Type B pancreatic cell (in vitro differentiated cells): ENCODE measurements at places on chromosomes 16 and 17.
A peak's percentile ranks its signal among the peaks of the same experiment; 100 is the strongest.

GRCh38 chr17:39225959-39226683 is 376 bp upstream of the STAC2 start:
- H3K27me3 ChIP-seq = peaks cover 64% of the 10 kb centered on the region
- no peak overlapping the region for H3K27ac ChIP-seq
- H3K4me1 ChIP-seq = peaks cover 14% of the 10 kb centered on the region
- no peaks in the 10 kb centered on the region for H3K36me3 ChIP-seq
- H3K4me3 ChIP-seq = peak overlapping the region; percentile 90
- peak; percentile 91 for DNase-seq

GRCh38 chr17:489758-490329 is 137.2 kb upstream of the RPH3AL start:
- peak overlapping the region; percentile 85 for H3K4me3 ChIP-seq
- no peak for DNase-seq
- H3K36me3 ChIP-seq = no peaks in the 10 kb centered on the region
- H3K4me1 ChIP-seq = no peaks in the 10 kb centered on the region
- peaks cover 17% of the 10 kb centered on the region for H3K27me3 ChIP-seq
- H3K27ac ChIP-seq = no peak overlapping the region

DNA sequence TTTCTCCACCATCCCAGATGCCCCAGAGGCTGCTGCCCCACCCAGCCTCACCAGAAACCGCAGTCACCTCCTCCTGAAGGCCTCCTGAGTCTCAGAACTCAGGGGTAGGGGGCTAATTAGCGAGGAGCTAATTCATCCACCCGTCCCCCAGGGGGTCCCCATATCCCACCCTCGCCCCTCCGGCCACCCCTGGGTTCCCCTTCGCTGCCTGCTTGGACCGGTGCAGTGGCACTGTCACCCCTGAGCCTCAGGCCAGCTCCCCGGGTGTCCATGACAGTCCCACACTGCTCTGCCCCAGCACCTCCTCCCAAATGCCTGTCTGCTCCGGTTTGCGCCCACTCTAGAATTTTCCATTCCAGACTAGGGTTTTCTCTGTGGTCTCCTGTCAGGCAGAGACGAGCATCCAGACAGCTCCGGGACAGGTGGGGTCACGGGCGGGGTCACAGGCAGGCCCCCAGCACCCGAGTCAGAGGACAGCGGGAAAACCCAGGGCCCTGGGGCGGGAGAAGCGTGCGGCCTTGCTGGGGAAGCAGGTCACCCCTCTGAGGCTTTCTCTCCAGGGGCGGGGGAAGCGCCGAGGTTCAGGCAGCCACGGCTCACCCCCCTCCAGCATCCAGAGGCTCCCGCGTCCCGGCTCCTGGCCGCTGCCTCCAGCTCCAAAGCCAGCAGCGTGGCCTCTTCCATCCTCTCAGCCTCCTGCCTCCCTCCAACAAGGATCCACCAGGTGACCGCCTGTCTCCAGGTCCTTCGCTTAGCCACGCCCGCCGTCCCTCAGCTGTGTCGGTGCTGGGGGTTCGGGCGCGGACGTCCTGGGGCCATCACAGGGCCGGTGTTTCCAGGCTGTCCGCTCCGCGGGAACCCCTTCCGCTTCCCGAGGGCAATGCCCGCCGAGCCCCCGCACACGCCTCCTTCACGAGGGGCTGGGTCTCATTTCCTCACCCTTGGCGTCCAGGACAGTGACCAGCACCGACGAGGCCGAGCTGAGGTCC is 3.1 kb upstream of the PERCC1 start:
- H3K4me3 ChIP-seq = no peak overlapping the region
- no peaks in the 10 kb centered on the region for H3K36me3 ChIP-seq
- no peak for DNase-seq

GRCh38 chr17:34709158-34709754 is 129.9 kb downstream of the TMEM132E start:
- H3K27me3 ChIP-seq = peaks cover 37% of the 10 kb centered on the region
- no peak overlapping the region for H3K27ac ChIP-seq

DNA sequence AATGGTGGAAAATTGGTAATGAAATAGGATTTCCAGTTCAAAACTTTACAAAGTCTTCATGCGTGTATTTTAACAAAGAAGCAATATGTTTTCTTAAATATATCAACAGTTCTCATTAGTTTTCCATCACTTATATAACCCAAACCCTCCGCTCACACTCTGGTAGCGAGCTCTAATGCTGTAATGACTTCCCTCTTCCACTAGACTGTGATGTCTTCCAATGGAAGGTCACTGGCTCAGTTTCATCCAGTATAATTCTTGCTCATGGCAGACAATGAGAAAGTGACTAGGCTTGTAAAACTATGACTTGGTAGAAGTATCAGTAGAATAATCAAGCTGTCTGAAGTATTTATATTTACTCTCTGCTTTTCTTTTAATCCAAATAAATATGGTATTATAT is 32.8 kb downstream of the NETO2 start:
- peaks cover 20% of the 10 kb centered on the region for H3K36me3 ChIP-seq
- H3K4me1 ChIP-seq = no peaks in the 10 kb centered on the region
- no peak overlapping the region for H3K27ac ChIP-seq

GRCh38 chr17:73769479-73769878 is 125.2 kb upstream of the SDK2 start:
- no peak overlapping the region for H3K4me3 ChIP-seq
- peaks cover 30% of the 10 kb centered on the region for H3K27me3 ChIP-seq
- no peak for DNase-seq

DNA sequence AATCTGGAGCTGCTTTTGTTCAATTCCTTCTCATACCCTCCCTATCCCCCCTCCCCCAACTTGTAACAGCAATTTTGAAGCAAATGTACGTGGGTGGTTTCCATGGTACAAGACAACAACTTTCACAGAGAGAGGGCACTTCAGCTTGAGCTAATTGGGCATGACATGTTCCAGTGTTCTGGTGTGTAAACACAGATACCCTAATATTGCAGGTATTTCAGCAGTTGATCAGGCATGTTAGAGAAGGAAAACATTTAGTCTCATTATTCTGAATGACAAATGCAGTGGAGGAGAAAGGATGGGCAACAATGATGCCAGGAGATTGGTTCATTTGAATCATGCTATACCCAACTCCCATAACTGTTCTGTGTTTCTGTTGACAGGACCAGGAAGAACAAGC is 137.5 kb downstream of the TRIM37 start:
- H3K27ac ChIP-seq = no peak overlapping the region
- no peaks in the 10 kb centered on the region for H3K27me3 ChIP-seq
- no peak for DNase-seq
- H3K4me3 ChIP-seq = no peak overlapping the region
- H3K4me1 ChIP-seq = peaks cover 21% of the 10 kb centered on the region
- no peaks in the 10 kb centered on the region for H3K36me3 ChIP-seq

GRCh38 chr16:50153596-50154419 is 702 bp downstream of the TENT4B start:
- no peak overlapping the region for H3K27ac ChIP-seq
- peak overlapping the region; percentile 83 for H3K4me3 ChIP-seq
- no peaks in the 10 kb centered on the region for H3K27me3 ChIP-seq
- DNase-seq = peak; percentile 72
- peaks cover 30% of the 10 kb centered on the region for H3K4me1 ChIP-seq

- H3K4me1 ChIP-seq = peaks cover 8% of the 10 kb centered on the region
- no peak overlapping the region for H3K4me3 ChIP-seq
- no peaks in the 10 kb centered on the region for H3K36me3 ChIP-seq
- no peak overlapping the region for H3K27ac ChIP-seq
Observed at GRCh38 chr16:80231121-80231520, 309.7 kb upstream of the DYNLRB2 start.

DNA sequence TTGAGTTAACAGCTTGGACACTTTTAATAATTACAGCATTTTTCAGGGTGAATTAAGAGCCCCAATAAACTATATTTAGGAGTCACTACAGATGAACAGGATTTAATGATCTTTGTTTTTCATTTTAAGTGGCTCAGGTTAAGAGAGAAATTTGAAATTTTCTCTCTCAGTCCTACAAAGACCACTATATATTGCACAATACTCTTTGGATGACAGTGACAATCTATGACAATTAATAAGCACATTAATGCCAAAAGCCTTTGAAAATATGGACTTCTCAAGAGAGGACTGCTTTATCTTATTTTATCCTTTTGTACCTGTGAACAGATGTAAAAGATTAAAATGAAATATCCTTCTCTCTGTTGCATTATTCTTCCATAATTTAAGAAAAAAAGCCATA is 151.1 kb upstream of the IRX5 start:
- no peak overlapping the region for H3K27ac ChIP-seq
- no peaks in the 10 kb centered on the region for H3K36me3 ChIP-seq
- H3K27me3 ChIP-seq = peaks cover 3% of the 10 kb centered on the region
- no peak for DNase-seq

DNA sequence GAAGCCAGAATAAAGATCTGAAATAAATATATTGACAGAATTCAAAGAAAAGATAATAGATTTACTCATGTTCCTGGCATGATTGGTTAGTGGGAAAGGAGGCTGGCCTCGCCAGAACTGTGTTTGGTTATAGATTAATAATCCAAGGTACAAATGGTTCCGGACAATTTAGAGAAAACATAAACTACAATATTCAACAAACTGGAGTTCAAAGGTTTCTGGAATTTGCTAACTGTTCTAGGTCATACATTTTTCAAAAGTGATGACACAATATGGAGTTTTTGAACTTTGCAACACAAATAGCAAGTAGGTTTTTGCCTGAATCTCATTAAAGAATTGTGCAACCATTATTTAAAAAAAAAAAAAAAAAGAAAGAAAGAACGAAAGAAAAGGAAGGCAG is 251.7 kb upstream of the SALL1 start:
- H3K27ac ChIP-seq = no peak overlapping the region
- H3K27me3 ChIP-seq = peaks cover 2% of the 10 kb centered on the region
- no peaks in the 10 kb centered on the region for H3K36me3 ChIP-seq
- H3K4me3 ChIP-seq = no peak overlapping the region

DNA sequence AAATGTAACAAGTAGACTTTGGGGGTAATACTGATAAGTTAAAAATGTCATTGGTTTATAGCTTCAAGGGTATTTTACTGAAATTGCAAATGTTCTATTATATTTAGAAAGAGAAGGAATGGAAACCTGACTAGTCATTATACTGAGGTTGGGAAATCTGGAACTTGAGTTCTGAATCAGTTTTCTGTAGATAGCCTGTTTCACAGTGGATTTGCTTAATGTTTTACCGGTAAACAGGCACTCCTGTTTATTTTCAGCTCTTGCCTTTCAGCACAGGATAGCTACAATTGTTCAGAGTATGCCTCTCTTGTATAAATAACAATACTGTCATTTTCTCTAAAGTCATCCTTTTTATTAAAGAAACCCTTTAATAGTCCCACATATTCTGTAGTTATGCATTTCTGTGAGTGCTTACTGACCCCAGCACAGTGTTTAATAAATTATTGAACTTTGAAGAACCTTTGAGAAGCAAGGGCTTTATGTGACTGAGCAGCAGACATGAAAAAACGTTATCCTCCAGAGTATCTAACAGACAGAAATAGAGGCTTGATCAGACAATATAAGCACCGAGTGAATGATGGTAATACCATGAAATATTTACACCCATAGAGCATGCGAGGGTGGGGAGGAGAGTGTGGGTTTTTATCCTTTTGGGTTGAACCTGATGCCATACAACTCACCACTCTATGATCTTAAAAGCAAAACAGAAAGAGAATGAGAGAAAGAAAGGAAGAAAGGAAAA is 58.2 kb downstream of the FTO start:
- H3K36me3 ChIP-seq = peaks cover 7% of the 10 kb centered on the region
- peaks cover 25% of the 10 kb centered on the region for H3K4me1 ChIP-seq
- DNase-seq = no peak
- no peak overlapping the region for H3K27ac ChIP-seq
- no peaks in the 10 kb centered on the region for H3K27me3 ChIP-seq

DNA sequence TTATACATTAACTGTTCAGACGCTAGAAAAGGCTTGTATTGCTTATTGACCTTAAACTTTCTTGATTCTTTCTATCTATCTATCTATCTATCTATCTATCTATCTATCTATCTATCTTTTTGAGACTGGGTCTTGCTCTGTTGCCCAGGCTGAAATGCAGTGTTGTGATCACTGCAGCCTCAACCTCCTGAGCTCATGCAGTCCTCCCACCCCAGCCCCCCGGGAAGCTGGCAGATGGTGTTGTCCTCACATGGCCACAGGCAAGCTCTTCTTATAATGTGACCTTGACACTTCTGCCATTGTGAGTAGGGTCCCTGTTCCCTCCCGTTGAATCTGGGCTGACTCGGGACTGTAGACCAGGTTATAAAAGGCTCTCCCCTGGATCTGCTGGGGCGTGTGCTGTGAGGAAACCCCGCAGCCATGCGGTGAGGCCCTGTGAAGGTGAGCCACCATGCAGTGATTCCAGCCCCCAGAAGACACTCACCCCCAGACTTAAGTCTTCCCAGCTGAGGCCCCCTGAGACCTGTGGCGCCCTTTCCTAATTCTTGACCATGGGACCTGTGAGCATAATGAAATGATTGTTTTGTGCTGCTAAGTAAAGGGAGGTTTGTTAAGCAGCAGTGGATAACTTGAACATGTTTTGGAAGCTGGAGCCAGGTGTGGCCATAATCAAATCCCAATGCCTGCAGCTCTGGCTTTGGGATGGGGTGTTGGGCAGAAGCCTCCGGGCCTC is 54.3 kb downstream of the RPTOR start:
- H3K4me3 ChIP-seq = no peak overlapping the region
- no peak for DNase-seq
- H3K4me1 ChIP-seq = peaks cover 51% of the 10 kb centered on the region

- no peaks in the 10 kb centered on the region for H3K4me1 ChIP-seq
- DNase-seq = no peak
- H3K4me3 ChIP-seq = no peak overlapping the region
- H3K36me3 ChIP-seq = peaks cover 11% of the 10 kb centered on the region
- H3K27me3 ChIP-seq = peaks cover 7% of the 10 kb centered on the region
- no peak overlapping the region for H3K27ac ChIP-seq
Observed at GRCh38 chr16:53901408-53901807, 197.5 kb downstream of the FTO start.

DNA sequence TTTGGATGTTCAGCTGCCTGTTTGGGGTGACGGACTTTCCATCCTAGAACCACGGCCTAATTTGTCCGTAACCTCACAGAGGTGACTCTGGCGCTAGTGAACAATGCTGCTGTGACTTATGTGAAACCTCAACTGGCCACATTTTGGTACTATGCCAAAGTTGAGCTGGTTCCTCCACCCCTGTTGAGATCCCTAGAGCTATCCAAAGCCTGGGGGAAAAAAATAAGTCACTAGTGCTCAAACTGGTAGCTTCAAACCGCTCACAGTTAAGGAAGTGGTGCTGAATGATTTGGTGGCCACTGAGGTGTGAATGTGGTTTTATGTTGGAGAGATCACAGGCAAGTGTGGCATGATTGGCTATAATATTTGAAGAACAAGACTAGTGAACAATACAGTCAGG is 11.3 kb upstream of the TUBG2 start:
- H3K4me1 ChIP-seq = peaks cover 1% of the 10 kb centered on the region
- H3K27me3 ChIP-seq = peaks cover under 1% of the 10 kb centered on the region
- H3K36me3 ChIP-seq = no peaks in the 10 kb centered on the region
- DNase-seq = no peak
- H3K4me3 ChIP-seq = no peak overlapping the region

- no peaks in the 10 kb centered on the region for H3K27me3 ChIP-seq
- no peaks in the 10 kb centered on the region for H3K36me3 ChIP-seq
Observed at GRCh38 chr16:17177242-17177958, 293.4 kb downstream of the XYLT1 start.
